ENCODE measurements at places on chromosomes 5 and 9. TPM values are rescaled to one million over a fixed set of nuclear protein-coding genes. Genes with fewer than 3 reads are reported as not detected.

Gene PRXL2C
- 31.3 TPM for total RNA-seq

Gene GFPT2
- 96.8 TPM for total RNA-seq

Gene PCDHGC3
- 83.1 TPM for total RNA-seq

Gene OCLN
- 10.6 TPM for total RNA-seq

Gene WNK2
- 0.63 TPM for total RNA-seq

Gene ARSK
- 5.1 TPM for total RNA-seq

Gene SH3RF2
- 1.1 TPM for total RNA-seq

Gene C7
- total RNA-seq: 893 TPM

Gene RETREG1
- total RNA-seq: 35.7 TPM

Gene CDC14B
- 23.7 TPM for total RNA-seq

Gene PRSS3
- total RNA-seq: not detected

Gene IRX2
- total RNA-seq: 0.84 TPM

Gene SLC45A2
- total RNA-seq: not detected

Gene MARCOL
- total RNA-seq: not detected

Gene LHX2
- not detected for total RNA-seq

Gene CTNND2
- total RNA-seq: 0.36 TPM

Gene VDAC1
- total RNA-seq: 148 TPM

Gene CAMK4
- total RNA-seq: 2.8 TPM

Gene MPDZ
- total RNA-seq: 90.6 TPM

Gene SLC6A3
- total RNA-seq: 0.50 TPM

Gene F2RL2
- not detected for total RNA-seq

Gene EGFL7
- total RNA-seq: 50.6 TPM

Gene OTP
- not detected for total RNA-seq

Gene TTC1
- total RNA-seq: 27.3 TPM

Gene SUB1
- 202 TPM for total RNA-seq

Gene CNTRL
- total RNA-seq: 18.6 TPM

Gene SPINK6
- not detected for total RNA-seq

Gene SCGB3A2
- not detected for total RNA-seq

Gene PCDHA5
- 0.46 TPM for total RNA-seq

Gene TLX3
- not detected for total RNA-seq

Gene PIP5KL1
- total RNA-seq: 3.0 TPM

Gene TAF11L7
- total RNA-seq: not detected

Gene AIF1L
- 20.8 TPM for total RNA-seq

Gene CDH9
- total RNA-seq: not detected

Gene FOXD4L4
- total RNA-seq: 0.19 TPM

Gene NR2F1
- 65.1 TPM for total RNA-seq

Gene PAEP
- not detected for total RNA-seq

Gene PCDHB14
- 2.0 TPM for total RNA-seq

Gene LHX6
- 2.2 TPM for total RNA-seq

Gene SLC46A2
- not detected for total RNA-seq

Gene CKMT2
- 17.0 TPM for total RNA-seq

Gene LRRC19
- total RNA-seq: not detected

Gene JAK2
- 19.6 TPM for total RNA-seq

Gene SYK
- total RNA-seq: 36.1 TPM

Gene PTGES
- 6.5 TPM for total RNA-seq

Gene BSPRY
- total RNA-seq: 0.19 TPM

Gene PIGO
- 12.5 TPM for total RNA-seq

Gene IL3
- total RNA-seq: not detected

Gene LCN2
- not detected for total RNA-seq

Gene PTGER4
- total RNA-seq: 87.7 TPM

Gene SAXO1
- not detected for total RNA-seq

Gene GPR151
- not detected for total RNA-seq

Gene RALGDS
- total RNA-seq: 33.9 TPM

All from omental fat pad (tissue), 4 donors.